Naive thymus-derived CD4-positive, alpha-beta T cell (primary cell): ENCODE measurements at places on chromosomes 11 and 22.

- DNase-seq: no peak
Observed at GRCh38 chr11:47485107-47485506, 36.2 kb upstream of the RAPSN start.

GRCh38 chr11:71269603-71270511, 17.5 kb upstream of the SHANK2 start:
- DNase-seq: no peak

DNA sequence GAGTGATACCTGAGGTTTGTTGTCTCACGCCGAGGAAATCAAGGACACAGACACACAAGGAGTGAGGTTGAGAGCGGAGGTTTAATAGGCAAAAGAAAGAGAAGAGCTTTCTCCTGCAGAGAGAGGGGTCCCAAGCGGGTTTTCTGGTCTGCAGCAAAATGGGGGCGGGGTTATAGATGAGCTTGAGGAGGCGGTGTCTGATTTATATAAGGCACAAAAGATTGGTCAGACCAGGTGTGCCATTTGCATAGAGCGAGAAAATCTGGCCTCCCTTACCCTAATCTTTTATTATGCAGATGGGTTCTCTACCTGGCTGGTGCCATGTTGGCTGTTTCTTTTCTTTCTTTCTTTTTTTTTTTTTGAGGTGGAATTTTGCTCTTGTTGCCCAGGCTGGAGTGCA, 11.8 kb downstream of the C11orf96 start:
- no peak for DNase-seq

- DNase-seq: no peak
Observed at GRCh38 chr22:26429458-26430286, 612 bp downstream of the ASPHD2 start.

DNA sequence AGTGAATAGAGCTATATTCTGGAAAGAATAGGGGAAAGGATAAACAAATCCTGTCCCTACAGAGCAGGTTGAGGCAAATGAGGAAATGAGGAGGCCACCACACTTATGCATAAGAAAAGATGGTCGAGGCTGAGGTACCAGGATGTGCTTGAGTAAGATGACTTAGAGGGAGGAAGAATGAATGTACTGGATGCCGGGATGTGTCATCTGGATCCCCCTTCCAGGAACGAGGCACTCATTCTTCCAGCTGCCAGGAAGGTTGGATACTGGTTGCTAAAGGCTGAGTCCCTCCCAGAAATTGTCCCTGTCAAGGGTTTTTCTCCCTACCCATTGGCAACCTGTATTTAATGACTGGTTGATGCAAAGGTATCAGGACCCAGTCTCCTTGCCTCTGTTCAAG, 31.1 kb upstream of the SYT9 start:
- DNase-seq: no peak

GRCh38 chr11:25211635-25212254, 714.9 kb downstream of the LUZP2 start:
- no peak for DNase-seq

GRCh38 chr11:104259121-104259610, 95.2 kb upstream of the PDGFD start:
- DNase-seq: no peak

DNA sequence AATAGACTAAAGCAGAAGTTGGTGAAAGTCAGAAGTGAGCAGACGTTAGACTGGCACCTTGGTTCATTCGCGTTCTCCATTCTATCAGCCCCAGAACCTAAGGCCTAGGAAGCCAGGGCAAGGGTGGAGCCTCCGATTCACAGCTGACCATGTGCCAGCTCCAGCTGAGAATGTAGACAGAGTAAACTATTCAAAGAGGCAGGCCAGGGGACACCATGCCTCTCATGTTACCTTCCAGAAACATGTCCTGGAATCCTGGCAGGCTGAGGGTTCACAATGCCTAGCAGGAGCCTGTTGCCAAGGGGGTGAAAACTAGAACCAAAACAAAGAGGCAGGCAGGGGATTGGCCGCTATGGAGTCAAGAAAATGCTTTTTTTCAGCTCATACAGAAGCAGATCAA, 224.4 kb upstream of the POU2AF2 start:
- no peak for DNase-seq

DNA sequence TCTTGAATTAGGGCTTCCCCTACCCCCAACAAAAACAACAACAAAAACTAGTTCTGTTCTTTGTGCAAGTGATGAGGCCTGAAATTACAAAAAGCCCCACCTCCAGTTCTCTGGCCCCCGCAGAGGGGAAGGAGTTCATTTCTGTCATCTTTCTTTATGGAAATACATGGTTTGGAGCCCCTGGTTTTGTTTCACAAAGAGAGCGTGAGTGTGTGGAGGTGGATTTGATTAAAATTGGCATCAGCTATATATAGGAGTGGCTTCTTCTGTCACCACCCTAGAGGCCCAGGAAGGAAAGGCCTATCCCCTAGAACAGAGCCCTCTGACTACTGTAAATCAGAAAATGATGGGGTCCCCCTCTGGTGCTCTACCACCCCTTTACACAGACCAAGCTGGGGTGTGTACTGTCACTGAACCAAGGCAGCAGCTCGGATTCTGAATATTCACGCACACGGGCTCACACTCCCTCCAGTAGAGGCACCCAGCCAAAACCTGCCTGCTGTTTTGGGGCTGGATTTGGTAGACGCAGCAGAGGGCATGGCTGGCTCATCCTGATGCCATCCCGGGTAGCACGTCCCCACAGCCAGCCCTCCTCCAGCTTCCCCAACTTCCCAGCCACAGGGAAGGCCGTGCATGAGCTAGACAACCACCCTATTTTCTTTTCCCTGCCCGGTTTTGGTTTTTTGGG, 19.4 kb downstream of the RCOR2 start:
- DNase-seq: no peak

DNA sequence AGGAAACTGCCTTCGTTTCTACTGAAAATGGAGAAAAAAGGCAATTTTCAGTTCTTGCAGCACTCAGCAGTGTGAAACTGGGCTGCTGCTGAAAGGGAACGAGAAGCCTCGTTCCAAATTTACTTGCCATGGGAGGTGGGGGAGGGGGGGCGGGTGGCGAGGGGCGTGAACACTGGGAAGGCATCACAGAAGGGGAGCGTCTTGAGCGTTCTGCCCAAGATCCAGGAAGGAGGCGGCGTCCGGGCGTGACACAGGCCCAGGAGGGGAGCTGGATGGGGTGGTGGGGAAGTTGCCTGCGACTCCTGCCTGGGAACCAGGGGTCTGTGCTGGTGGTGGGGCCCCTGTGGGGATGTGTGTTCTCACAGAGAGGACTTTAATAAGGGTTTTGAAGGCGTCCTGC, 213.5 kb downstream of the CTTN start:
- DNase-seq: no peak

GRCh38 chr11:123494195-123495050, 64.4 kb downstream of the GRAMD1B start:
- DNase-seq: no peak

DNA sequence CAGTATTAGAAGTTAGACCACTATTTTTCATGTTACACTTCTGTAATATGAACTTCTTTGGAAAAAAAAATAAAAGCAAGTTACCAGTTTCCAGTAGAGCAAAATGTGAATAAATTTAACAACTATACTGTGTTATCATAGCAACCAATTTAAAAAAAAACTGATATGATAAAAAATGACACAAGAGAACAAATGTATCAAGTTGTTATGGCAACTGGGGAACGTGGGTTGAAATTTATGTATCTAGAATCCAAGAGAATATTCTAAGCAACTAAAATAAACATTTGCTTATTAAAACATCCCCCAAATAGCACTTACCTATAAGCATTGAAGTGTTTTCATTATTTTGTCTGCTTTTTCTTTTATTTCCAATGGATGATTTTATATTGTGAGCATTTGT, 442.4 kb downstream of the DLG2 start:
- no peak for DNase-seq

- no peak for DNase-seq
Observed at GRCh38 chr11:61007956-61008896, 36.7 kb downstream of the CD6 start.

- DNase-seq: no peak
Observed at GRCh38 chr11:18471995-18472394, 16.3 kb downstream of the LDHAL6A start.

DNA sequence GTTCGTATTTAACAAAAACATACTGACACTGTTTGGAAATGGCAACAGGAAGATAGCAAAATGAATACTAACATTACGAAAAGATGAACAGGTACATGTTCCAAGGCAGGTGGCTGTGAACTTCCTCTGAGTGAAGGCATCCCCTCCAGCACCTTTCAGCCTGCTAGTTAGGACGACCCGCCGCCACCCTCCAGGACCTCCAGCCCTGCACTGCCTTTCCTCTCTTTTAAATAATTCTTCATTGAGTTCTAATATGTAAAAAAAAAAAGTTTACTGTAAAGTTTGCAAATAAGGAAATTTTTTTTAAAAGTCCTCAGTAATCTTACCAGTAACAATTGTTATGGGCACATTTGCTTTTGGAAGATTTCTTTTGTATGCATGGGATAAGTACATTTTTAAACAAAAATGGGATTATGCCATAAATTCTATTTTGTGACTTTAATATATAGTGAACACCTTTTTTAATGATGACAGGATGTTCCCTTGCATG, 6.0 kb downstream of the NEAT1 start:
- no peak for DNase-seq

DNA sequence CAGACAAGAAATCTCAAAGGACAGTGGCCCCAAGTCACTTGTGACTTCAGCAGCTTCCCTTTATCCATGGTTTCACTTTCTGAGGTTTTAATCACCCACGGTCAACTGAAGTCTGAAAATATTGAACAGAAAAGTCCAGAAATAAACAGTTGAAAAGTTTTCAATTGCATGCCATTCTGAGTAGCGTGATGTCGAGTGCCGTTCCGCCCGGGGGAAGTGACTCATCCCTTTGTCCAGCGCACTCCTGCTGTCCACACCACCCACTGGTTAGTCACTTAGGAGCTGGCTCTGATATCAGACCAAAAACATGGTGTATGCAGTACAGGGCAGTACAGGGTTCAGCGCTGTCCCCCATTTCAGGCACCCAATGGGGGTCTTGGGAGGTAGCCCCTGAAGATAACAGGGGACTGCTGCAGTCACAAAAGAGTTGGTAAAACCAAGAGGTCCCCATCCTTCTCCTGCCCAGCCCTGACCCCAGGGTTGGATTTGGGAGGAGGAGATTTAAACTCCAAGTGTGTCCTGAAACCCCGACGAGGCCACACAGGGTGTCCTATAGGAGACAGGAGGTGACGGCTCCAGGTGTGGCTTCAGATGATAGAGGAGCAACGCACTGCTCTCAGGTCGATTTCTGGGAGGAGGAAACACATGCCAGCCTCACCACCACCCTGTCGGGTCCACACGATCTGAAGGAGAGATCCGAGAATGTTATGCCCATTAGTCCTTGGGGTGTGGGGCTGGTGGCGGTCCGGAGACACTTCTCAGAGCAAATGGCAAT, 390.1 kb downstream of the CTTN start:
- DNase-seq: no peak

GRCh38 chr11:32704775-32705174, 89.7 kb downstream of the CCDC73 start:
- no peak for DNase-seq

- no peak for DNase-seq
Observed at GRCh38 chr11:110830747-110831146, 118.5 kb upstream of the ARHGAP20 start.

DNA sequence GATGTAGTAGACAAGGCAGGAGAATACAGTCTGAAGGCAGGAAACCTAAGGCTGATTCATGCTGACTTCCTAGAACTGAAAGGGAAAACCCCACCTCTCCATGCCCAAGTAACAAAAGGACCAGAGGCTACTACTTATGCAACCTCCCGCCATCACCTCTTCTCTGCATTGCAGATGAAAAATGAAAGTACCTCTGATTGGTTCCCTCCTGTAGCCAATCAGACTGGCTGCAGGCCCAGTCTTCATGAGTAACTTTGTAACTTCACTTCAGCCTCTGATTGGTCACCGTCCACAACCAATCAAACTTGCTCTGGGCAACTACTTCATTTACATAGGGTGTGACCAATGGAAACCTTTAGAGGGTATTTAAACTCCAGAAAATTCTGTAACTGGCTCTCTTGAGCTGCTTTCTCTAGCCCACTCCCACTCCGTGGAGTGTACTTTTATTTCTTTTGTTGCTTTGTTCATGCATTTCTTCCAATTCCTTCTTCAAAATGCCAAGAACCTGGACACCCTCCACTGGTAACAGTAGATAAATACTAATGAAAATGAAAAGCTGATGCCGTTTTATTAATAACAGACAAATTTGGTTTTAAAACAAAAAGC, 5.2 kb upstream of the MAP6 start:
- DNase-seq: no peak

DNA sequence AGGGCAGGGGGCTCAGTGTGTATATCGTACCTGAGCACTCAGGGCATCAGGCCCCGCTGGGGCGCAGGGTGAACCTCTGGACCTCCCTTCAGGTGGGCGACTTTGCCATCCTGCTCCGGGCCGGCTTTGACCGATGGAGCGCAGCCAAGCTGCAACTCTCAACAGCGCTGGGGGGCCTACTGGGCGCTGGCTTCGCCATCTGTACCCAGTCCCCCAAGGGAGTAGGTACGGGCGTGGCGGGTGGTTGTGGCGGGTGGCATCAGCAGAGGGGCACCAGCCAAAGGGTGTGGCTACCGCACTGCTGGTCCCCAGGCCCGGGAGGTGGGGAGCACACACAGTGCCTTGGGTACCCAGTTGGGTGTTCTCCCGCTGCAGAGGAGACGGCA, 6.3 kb downstream of the SLC39A13 start:
- no peak for DNase-seq

GRCh38 chr11:72439455-72439854, 5.1 kb upstream of the CLPB start:
- no peak for DNase-seq

- no peak for DNase-seq
Observed at GRCh38 chr11:48004456-48004855, 24.1 kb downstream of the PTPRJ start.

- no peak for DNase-seq
Observed at GRCh38 chr22:49329636-49330035, 498.0 kb downstream of the BRD1 start.

DNA sequence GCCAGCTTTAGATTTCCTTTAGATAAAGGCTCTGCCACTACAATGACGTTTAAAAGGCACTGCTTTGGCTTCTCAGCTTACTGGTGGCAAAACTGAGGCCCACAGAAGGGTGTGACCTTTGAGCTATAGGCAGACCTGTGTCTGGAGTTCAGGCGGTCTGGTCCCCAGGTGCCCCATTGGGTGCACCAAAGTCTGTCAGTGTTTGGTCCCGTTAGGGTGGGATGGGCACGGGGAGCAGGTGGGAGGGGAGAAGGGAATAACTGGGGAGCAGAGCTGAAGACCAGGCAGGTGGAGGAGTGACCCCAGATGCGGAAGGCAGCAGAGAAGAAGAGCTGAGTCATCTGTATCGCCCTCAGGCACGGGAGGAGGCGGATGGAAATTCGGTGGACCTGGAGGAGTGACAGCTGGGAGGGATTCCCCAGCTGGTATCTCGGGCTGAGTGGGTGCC, 45.3 kb upstream of the GCAT start:
- DNase-seq: no peak

GRCh38 chr22:50173311-50173982, 2.9 kb downstream of the PANX2 start:
- DNase-seq: no peak

DNA sequence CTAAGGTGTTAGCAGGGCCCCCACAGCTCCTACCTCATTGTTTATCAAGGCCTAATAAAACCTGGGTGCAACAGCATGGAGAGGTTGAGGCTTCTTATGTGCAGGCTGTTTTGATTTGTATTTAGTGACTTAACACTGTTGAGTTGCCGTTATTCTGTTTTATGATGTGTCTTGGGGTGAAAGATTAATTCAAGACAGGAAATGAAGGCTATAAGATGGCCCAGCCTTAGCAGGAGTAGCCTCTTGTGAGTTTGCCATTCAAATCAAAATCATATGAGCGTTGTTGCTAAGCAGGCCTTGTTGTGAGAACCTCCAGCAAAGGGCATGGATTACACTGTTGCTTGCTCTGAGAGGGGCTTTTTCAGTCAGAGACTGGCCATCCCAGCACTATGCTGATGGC, 31.8 kb downstream of the MICAL2 start:
- no peak for DNase-seq
